ENCODE measurements at places on chromosomes 7 and 10.

- no peak for DNase-seq
Observed at GRCh38 chr10:7606951-7607404, 59.8 kb downstream of the ITIH5 start.

DNA sequence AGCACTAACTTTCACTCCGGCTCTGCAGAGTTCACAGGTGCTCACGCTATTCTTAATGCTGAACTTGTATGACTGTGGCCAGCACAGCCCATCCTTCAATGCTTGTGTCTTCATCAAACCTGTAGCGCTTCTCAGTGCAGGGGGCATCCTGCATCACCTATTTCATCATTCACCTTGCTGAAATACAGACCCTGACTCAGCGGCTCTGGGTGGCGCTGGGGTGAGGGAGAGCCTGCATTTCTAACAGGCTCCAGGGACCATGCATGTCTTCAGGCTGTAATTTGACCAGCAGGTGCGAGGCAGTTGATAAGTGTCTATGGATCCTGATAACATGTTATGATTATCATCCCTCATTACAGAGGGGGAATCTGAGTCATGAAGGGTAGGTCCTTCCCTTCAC, 89.3 kb downstream of the VOPP1 start:
- no peak for DNase-seq

DNA sequence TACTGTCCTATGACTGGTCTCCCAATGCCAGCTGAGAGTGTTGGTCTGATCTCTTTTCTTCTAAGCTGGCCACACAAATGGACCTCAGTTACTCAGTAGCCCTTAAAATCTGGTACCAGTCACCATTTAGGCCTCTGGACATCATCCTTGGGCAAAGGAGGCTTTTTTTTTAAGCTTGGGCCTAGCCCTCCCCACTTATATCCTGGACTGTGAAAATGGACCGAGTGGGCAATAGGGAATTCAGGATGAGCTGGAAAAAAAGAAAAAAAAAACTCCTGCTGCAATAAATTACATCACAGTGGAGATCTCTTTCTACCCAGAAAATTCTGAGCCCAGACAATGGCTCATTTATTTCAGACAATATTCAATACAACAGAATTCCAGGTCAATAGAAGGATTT, 68.4 kb downstream of the PARP12 start:
- DNase-seq = no peak

DNA sequence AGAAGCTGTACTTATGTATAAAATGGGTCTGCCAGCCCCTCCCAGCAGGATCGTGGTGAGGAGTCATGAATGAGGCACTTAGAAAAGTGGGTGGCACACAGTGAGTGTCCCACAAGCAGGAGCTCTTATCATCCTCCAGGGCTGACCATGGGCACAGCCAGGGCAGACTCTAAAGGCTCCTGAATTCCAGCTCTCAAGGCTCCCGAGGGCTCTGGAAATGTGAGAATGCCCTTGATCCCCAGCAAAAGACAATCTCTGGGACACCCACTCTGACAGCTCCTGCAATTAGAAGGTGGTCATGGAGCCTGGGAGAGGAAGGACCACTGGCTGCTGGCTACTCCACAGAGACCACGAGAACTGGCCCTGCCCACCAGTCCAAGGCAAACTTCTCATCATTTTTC, 1.6 kb downstream of the VSTM4 start:
- no peak for DNase-seq

DNA sequence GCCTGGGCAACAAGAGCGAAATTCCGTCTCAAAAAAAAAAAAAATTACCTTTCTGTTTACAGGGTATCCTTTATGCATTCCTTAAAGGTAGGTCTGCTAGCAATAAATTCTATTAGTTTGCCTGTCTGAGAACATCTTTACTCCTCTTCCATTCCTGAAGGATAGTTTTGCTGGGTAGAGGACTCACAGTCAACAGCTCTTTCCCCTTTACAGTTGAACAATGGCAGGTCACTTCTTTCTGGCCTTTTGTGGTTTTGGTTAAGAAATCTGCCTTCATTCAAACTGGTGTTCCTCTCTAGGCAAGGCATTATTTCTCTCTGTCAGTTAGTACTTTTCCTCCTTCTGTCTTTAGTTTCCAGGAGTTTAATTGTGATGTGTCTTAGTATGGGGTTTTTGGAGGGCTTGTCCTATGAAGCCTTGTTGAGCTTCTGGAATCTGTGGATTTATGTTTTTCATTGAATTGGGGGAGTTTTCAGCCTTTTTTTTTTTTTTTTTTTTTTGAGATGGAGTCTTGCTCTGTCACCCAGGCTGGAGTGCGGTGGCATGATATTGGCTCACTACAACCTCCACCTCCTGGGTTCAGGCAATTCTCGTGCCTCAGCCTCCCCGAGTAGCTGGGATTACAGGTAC, 4.8 kb upstream of the DNAAF5 start:
- no peak for DNase-seq

GRCh38 chr10:58886406-58886805, 290.0 kb upstream of the PHYHIPL start:
- no peak for DNase-seq

All from T-helper 17 cell (primary cell).